ENCODE measurements at places on chromosomes 13 and 19.

DNA sequence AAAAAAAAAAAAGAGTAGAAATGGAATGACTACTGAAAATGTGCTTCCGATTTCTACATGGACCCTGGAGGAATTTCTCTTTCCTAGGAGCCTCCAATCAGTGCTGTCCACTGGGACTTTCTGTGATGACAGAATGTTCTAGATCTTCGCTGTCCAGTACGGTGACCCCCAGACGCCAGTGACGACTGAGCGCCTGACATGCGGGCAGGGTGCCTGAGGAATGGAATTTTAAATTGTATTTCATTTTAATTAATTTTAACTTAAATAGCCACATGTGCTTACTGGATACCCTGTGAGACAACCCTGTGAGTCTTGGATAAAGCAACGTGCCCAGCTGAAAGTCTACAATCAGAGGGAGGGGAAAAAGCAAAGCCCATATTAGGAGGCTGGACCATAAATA is 4.1 kb upstream of the TLE6 start:
- DNase-seq: no peak

DNA sequence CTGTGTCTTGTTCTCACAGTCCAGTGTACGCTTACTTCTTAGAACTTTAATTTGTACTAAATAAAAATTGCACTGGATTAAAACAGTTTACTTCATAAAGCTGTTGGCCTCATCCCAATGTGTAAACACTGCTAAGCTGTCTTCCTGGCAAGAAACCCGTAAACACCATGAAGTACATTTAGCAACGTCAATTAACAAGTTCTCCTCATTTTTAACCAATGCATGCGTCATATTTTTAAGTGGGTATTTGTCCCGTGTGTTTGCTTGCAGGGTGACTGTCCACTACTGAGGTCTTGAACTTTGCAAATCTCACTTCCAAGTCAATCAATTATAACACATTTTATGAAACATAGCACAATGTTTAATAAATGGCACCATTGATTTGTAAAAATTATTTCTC is 28.2 kb downstream of the LAIR2 start:
- no peak for DNase-seq

DNA sequence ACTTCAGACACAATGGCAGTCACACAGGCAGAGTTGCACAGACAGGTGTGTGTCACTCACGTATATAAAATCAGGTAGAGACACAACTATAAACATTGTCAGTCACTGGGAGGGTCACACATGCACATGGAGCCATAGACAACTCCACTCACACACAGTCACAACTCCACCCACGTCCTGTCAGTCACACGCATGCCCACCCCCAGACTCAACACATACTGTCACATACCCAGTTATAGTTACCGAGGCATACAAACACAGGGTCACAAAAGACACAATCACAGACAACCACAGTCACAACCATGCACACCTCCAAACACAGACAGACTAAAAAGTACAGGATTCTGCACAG is 1.5 kb downstream of the NUMBL start:
- no peak for DNase-seq

GRCh38 chr13:74128156-74128767 is 5.9 kb downstream of the KLF12 start:
- DNase-seq: no peak

DNA sequence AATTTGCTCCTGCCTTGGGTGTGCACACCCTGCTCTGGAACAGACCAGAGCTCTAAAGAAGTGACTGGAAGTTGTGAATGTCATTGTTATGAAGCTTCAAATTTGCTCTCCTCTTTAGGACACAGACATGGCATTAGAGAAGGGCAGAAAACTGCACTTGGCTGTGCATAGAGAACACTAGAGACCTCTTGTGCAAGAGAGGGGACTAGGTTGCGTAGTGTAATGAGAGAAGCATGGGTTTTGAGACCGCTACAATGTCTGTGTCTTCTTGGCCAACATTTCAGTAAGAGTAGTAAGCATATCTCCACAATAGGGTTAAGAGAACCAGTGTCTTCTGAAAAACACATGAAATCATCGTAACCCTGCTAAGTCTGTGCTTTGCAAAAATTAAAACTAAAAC is 423.3 kb downstream of the SPRY2 start:
- DNase-seq: no peak

DNA sequence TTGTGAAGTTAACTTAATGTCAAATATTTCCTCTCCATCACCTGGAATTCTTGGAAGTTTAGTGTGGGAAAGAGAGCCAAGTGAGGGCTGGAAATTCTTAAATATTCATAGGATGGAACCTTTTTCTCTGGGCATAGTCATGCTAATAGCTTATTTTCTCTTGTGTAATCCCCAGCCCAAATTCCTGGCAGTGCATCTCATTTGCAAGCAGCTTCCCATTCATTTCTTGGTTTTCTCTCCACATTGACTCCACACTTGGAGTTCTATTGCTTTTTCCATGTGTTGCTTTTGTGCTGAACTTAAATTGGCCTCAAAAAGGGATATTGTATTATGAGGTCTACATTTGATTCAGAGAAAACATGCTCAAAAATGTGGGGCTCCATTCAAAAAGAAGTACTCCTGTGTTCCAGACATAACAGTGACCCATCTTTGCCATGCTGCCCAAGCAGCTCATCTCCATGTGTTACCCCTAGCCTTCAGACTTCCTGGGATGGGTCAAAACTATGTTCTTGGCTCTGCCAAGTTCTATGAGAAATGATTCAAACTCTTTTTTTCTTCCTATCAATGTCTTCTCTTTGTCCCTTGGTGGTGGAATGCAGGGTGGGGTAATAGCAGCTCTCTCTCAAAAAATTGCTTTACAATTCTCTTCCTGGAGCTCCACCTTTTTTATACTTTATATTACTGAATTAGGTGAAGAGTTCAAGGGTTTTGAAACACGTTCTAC is 2471.5 kb downstream of the PCDH9 start:
- DNase-seq: no peak

GRCh38 chr19:16232127-16232526 is 34.4 kb downstream of the AP1M1 start:
- no peak for DNase-seq

DNA sequence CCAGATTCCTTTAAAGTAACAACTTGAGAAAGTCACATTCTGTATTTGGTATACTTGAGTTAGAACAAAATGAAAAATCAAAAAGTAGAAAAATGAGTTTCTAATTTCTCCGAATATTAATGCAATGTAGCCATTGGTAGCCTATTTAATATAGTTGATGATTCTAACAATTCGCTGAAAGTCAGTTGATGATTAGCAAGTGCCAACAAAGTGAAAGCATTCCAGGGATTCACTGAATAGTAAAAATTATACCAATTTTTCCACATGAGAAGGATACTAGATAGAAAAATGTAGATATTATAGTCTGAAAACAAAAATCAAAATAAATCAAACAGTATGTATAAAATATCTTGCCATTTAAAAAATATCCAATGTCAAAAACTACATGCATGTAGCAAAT is 117.2 kb downstream of the FREM2 start:
- DNase-seq: no peak

GRCh38 chr13:79725841-79726240 is 244.9 kb downstream of the NDFIP2 start:
- DNase-seq: no peak

DNA sequence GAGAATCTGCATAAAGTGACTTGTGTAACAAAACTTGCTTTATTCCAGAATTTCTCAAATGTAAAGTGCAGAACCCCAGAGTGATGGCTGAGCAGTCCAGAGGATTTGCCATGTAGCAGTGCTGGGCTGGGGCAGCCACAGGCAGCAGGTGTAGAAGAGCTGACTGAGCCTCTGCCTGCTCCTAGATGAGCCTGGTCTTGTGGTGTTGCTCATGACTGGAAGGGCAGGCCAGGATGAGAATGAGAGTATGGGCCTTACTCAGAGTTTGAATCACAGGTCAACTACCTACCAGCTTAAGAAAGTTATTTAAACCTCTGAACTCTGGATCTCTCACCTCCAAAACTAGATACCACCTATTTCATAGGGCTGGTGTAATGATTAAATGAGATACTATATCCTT is 2.9 kb upstream of the C13orf42 start:
- DNase-seq: no peak

DNA sequence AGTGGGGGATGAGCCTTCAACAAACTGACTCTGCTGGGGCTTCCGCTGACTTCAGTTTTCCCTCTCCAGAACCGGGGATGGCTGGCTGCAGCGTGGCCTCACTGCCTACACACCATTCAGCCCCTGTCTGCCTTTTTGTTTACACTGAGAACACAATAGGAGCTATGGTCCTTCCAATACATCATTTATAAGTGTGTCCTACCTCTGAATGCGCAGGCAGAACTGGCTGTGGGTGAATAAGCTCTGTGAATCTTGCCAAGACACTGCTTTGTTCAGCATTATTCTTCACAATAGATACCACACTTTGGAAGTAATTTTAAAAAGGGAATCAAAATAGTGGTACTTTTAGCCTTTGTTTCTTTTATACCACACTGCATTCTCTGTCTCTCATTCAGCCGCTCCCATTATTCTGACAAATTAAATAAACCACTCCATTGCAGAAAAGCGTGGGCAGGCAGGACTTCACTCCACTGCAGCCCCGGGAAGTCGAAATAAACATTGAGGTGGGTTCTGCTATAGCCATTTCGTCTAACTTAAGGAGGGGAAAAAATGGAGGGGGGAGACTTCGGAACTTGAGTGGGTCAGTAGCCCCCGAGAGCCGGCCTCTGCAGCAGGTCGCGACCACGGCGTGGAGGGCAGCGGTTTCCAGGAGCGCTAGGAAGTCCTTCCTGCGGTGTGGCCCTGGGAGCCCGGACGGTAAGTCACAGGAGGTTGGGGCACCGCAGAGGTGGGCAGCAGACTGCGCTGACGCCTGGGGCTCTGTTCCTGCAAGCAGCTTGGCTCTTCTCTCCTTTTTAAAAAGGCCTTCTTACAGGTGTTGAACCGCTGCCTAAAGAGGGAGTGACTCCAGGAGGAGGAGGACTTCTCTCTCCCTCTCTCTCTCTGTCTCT is 94.8 kb upstream of the SOX1 start:
- no peak for DNase-seq

DNA sequence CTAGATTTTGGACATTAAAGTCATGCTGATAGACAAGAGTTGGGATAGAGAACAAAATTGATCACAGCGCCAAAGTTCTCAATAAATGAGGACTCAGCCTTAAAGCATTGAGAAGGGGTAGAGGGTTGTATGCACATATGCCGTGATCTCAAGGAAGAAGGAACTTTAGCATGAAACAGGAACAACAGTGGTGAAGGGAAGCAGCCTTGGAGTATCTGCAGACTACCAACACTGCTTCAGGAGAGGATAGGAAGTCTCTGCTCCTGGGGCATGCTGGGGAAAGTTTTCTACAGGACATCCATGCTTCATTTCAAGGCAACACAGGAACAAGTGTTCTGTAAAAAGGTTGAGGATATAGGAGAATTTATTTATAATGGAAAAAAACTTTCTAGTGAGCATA is 111.9 kb upstream of the MLNR start:
- no peak for DNase-seq

GRCh38 chr13:46571189-46571908 is 18.4 kb downstream of the LRCH1 start:
- no peak for DNase-seq

GRCh38 chr19:48501494-48502349 is 9.9 kb downstream of the LMTK3 start:
- DNase-seq: no peak

Data from stimulated activated CD8-positive, alpha-beta memory T cell treated with anti-CD3 and anti-CD28 coated beads, Interleukin-4, amount 100 ng/mL, for 4 hours (primary cell).